Right lobe of liver (tissue), 6 donors: ENCODE measurements at places on chromosomes 4 and X. TPM values are rescaled to one million over a fixed set of nuclear protein-coding genes. Genes with fewer than 3 reads are reported as not detected.

GRCh38 chr4:125481334-125482045 lies 166.7 kb downstream of the FAT4 start:
- no peaks in the 10 kb centered on the region for H3K27me3 ChIP-seq
- no peak overlapping the region for H3K4me3 ChIP-seq
- no peaks in the 10 kb centered on the region for H3K36me3 ChIP-seq
- H3K4me1 ChIP-seq: no peaks in the 10 kb centered on the region

GRCh38 chr4:26873391-26874026 lies 12.9 kb downstream of the STIM2 start:
- no peak overlapping the region for H3K4me3 ChIP-seq
- H3K27me3 ChIP-seq: no peaks in the 10 kb centered on the region
- DNase-seq: no peak
- H3K27ac ChIP-seq: no peak overlapping the region

DNA sequence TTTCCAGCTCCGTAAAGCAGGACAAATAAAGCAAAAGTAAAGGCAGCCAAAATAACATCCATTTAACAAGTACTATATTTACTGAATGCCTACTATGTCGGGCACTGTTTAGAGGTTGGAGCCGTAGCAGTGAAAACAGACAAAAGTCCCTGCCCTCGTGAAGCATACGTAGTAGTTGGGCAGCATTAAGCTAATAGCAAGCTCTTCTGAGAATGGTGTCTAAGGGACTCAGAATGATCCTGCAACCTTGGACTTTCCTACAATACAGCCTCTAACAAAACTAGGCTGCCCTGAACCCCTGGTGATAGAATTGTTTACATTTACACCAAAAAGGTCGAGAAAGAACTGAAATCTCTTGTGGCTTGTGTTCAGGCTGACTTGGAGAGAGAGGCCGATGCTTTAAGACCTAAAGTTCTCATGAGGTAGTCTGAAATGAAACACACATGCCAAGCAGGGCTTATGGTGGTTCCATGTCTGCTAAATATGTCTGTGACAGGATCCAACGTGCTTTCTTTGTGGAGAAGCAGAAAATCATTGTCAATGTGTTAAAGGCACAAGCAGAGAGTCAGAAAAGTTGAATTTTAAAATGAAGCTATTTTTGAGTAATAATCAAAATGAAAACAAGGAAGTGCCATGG lies 898 bp upstream of the PDGFC start:
- H3K27ac ChIP-seq: peak overlapping the region; percentile 94
- no peaks in the 10 kb centered on the region for H3K27me3 ChIP-seq
- no peak for DNase-seq

DNA sequence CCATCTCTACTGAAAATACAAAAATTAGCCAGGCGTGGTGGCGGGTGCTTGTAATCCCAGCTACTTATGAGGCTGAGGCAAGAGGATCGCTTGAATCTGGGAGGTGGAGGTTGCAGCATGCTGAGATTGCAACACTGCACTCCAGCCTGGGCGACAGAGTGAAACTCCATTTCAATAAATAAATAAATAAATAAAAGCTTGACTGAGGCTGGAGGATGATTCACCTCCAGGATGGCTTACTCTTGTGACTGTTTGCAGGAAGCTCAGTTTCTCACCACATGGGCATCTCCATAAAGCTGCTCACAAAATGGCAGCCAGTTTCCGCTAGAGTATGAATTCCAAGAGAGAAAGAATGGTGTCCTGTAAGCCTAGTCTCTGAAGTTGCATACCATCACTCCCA lies 191.7 kb upstream of the EDNRA start:
- no peak overlapping the region for H3K27ac ChIP-seq
- H3K36me3 ChIP-seq: no peaks in the 10 kb centered on the region
- DNase-seq: no peak
- H3K4me3 ChIP-seq: no peak overlapping the region
- H3K27me3 ChIP-seq: no peaks in the 10 kb centered on the region

UCP1 gene
- total RNA-seq: not detected

DNA sequence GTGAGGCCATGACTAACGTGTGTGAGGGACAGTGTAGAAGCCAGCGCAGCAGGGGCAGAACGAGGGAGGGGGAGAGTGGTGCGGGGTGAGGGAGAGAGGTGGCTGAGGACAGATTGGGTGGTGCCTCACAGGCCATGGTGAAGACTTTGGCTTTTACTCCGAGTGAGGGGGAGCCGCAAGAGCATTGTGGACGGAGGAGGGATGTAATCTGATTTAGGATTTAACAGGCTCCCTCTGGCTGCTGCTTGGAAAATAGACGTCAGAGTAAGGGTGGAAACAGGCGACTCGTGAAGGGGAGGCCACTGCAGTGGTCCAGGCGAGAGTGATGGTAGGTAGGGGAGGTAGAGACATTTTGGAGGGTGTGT lies 13.0 kb downstream of the PPP1R3F start:
- no peak overlapping the region for H3K4me3 ChIP-seq
- no peaks in the 10 kb centered on the region for H3K27me3 ChIP-seq
- DNase-seq: no peak
- no peaks in the 10 kb centered on the region for H3K36me3 ChIP-seq
- H3K4me1 ChIP-seq: no peaks in the 10 kb centered on the region
- H3K27ac ChIP-seq: no peak overlapping the region

DNA sequence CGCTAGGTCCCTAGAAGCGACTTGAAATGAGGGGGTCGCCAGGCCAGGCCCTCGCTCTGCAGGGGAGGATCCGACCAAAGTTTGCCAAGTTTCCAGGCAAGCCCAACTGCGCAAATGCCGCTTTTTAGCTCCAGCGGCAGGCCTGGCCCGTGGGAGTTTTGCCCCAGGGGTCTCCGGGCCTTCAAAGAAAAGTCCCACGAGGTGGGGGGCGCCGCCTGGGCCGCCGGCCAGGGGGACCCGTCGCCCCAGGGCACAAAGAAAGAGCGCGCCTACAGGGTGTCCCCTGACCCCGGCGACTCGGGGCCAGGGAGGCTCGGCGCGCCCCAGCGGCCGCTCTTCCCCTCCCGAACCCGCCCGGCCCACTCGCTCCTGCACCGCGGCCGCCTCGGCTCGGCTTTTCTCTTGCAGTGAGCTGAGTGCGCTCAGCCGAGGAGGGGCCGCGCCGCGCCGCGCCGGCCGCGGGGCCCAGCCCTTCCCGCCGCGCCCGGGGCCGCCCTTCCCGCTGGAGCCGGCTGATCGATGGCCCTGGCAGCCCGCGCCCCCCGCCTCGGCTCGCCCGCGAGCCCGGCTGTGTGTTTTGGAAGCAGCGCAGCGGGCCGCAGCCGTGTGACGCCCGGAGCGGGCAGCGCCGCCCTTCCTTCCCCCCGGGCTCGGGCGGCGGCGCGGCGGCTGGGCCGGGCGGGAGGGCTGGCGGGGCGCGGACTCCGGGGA lies 754 bp upstream of the KLF3 start:
- no peaks in the 10 kb centered on the region for H3K4me1 ChIP-seq
- no peaks in the 10 kb centered on the region for H3K36me3 ChIP-seq
- no peaks in the 10 kb centered on the region for H3K27me3 ChIP-seq
- peak overlapping the region; percentile 65 for H3K4me3 ChIP-seq
- DNase-seq: peak; percentile 95

GRCh38 chr4:117488692-117489091 lies 403.3 kb upstream of the TRAM1L1 start:
- no peaks in the 10 kb centered on the region for H3K27me3 ChIP-seq
- H3K36me3 ChIP-seq: no peaks in the 10 kb centered on the region
- no peak for DNase-seq
- H3K4me1 ChIP-seq: no peaks in the 10 kb centered on the region

DNA sequence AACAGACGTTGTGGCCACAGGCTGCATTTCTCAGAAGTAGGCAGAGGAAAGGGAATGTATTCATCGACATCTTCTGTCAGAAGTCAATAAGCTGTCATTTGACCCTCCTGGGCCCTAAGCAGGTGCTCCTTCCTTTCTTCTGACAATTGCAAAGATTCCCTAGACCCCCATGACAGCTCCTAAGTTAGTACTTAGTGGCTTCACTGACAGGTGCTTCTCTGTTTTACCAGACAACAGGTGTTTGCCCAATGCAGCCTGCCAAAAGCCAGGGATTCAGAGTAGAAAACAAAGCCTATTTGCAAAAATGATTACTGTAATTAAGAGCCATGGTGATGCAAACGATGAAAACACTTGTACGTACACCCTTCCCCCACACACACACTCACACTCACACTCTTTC lies 7.5 kb upstream of the FGF5 start:
- no peak overlapping the region for H3K27ac ChIP-seq
- no peaks in the 10 kb centered on the region for H3K27me3 ChIP-seq
- no peak overlapping the region for H3K4me3 ChIP-seq
- no peaks in the 10 kb centered on the region for H3K36me3 ChIP-seq
- DNase-seq: no peak

DNA sequence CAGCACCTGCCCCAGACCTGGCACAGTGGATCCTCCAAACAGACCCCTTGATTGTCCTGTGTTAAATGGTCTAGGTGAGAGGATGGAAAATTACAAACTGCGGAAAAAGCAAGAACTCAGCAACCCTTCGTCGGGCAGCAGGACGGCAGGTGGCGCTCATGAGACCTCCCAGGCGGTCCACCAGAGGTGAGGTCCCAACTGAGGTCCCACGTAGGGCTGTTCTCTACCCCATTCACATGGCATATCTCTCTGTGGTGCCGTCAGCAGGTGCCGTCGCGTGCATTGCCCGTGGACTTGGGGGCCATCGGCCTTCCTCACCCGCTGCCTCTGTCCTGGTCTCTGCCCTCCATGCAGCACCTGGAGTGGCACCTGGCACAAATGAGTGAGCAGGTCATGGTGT lies 88.2 kb downstream of the CRMP1 start:
- no peak overlapping the region for H3K27ac ChIP-seq
- no peaks in the 10 kb centered on the region for H3K36me3 ChIP-seq
- H3K27me3 ChIP-seq: no peaks in the 10 kb centered on the region
- H3K4me3 ChIP-seq: no peak overlapping the region
- no peaks in the 10 kb centered on the region for H3K4me1 ChIP-seq

- no peaks in the 10 kb centered on the region for H3K36me3 ChIP-seq
- H3K27me3 ChIP-seq: no peaks in the 10 kb centered on the region
- no peak overlapping the region for H3K27ac ChIP-seq
- no peaks in the 10 kb centered on the region for H3K4me1 ChIP-seq
These were observed 1.1 kb downstream of the SLC38A5 start for GRCh38 chrX:48468693-48469691.

GRCh38 chr4:153962311-153963039 lies 173.6 kb upstream of the SFRP2 start:
- H3K4me3 ChIP-seq: no peak overlapping the region
- no peaks in the 10 kb centered on the region for H3K4me1 ChIP-seq
- H3K27ac ChIP-seq: no peak overlapping the region
- no peaks in the 10 kb centered on the region for H3K36me3 ChIP-seq
- no peaks in the 10 kb centered on the region for H3K27me3 ChIP-seq
- DNase-seq: no peak

RHOXF2 gene
- not detected for total RNA-seq

NDP gene
- not detected for total RNA-seq

GRCh38 chr4:77065382-77065781 lies 10.4 kb downstream of the CCNI start:
- no peaks in the 10 kb centered on the region for H3K27me3 ChIP-seq
- no peaks in the 10 kb centered on the region for H3K36me3 ChIP-seq
- no peak for DNase-seq
- no peak overlapping the region for H3K4me3 ChIP-seq

DNA sequence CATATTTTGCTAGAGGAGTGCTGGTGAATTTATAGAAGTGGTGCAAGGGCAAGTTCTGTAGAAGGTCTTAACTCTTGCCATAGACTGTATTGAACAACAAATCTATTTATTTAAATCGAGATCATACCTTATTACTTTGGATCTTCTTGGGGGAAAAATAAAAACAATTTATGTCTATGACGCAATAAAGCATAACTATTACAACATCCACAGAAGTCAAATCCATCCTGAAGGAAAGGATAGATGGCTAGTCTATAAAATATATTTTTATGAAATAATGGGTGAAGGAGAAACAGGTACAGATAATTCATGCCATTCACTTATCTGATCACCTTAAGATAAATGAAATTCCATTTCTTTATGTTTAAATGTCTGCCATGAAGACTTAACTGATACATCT lies 1168.8 kb upstream of the AGA start:
- H3K27me3 ChIP-seq: no peaks in the 10 kb centered on the region
- H3K36me3 ChIP-seq: no peaks in the 10 kb centered on the region
- H3K4me1 ChIP-seq: no peaks in the 10 kb centered on the region
- DNase-seq: no peak
- H3K27ac ChIP-seq: no peak overlapping the region

DNA sequence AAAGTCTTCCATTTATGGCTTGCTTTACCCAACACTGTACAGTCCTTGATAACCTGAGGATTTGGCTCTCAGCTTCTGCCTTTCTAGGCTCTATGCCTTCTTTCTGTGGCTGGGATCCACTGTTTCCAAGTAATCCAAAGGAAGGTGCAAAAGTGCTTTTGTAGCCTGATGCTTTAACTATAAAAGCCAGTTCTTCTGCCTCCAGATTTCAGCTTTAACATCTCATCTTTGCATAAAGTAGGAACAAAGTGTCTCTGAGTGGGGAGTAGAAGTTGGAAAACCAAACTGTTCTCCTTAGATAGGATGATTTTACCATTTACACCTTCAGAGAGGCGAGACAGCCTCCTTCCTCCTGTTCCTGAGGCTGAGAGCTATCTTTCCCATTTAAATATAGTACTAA lies 11.1 kb upstream of the SEC24D start:
- H3K27me3 ChIP-seq: no peaks in the 10 kb centered on the region
- peaks cover 7% of the 10 kb centered on the region for H3K4me1 ChIP-seq
- H3K27ac ChIP-seq: no peak overlapping the region
- DNase-seq: no peak
- no peak overlapping the region for H3K4me3 ChIP-seq
- H3K36me3 ChIP-seq: no peaks in the 10 kb centered on the region

DNA sequence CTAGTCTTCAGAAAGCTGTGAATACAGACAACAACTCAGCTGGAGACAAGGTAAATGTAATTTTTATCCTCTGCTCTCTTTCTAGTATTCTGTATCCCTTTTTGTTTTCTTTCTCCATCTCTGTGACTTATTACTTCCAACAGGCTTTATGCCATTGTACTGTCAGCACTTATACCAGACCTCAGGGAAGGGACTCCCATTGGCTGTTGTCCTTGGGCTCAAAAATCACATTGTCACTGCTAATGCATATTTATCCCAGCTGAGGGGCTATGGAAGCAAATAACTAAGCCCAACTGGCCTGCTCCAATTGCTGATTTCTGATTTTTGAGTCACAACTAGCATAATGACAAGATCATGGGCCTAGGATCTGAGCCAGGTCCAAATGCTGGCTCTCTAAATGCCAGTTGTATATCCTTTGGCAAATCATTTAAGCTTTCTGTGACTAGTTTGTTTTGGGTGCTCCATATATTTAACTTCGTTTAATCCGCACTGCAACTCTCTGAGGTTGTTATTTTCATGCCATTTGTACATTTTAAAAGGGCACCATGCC lies 395.1 kb upstream of the GNPDA2 start:
- H3K27me3 ChIP-seq: no peaks in the 10 kb centered on the region
- H3K36me3 ChIP-seq: no peaks in the 10 kb centered on the region
- H3K4me3 ChIP-seq: no peak overlapping the region
- DNase-seq: no peak
- no peak overlapping the region for H3K27ac ChIP-seq
- H3K4me1 ChIP-seq: no peaks in the 10 kb centered on the region

DNA sequence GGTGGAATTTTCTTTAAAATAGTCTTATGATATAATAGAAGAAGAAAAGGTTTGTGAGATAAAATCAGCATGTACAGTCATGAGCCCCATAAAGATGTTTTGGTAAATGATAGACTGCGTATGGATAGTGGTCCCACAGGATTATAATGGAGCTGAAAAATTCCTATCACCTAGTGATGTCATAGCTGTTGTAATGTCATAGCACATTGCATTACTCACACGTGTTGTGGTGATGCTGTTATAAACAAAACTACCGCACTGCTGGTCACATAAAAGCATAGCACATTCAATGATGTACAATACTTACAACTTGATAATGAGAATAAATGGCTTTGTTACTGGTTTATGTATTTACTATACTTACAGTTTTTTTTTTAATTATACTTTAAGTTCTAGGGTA lies 715.2 kb upstream of the HTR2C start:
- no peaks in the 10 kb centered on the region for H3K27me3 ChIP-seq
- H3K4me1 ChIP-seq: no peaks in the 10 kb centered on the region
- no peaks in the 10 kb centered on the region for H3K36me3 ChIP-seq
- H3K4me3 ChIP-seq: no peak overlapping the region

PDLIM3 gene
- 16.6 TPM for total RNA-seq
